ENCODE measurements at places on chromosomes 4 and X.

DNA sequence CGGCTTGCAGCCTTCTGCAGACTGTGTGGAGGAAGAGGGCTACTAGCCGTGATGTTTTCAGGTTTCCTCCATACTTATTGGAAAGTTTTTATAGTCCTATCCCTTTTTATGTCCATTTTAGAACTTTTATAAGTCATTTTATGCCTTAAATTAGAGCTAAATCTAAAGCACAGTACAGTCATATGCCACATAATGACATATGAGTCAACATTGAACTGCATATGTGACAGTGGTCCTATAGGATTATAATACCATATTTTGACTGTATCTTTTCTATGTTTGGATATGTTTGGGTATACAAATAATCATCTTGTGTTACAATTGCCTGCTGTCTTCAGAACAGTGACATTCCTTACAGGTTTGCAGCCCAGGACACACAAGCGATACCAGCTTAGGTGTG, 200.2 kb downstream of the SPRY1 start:
- DNase-seq, result no peak

GRCh38 chrX:10110984-10111363, 45.8 kb upstream of the CLCN4 start:
- DNase-seq, result no peak

DNA sequence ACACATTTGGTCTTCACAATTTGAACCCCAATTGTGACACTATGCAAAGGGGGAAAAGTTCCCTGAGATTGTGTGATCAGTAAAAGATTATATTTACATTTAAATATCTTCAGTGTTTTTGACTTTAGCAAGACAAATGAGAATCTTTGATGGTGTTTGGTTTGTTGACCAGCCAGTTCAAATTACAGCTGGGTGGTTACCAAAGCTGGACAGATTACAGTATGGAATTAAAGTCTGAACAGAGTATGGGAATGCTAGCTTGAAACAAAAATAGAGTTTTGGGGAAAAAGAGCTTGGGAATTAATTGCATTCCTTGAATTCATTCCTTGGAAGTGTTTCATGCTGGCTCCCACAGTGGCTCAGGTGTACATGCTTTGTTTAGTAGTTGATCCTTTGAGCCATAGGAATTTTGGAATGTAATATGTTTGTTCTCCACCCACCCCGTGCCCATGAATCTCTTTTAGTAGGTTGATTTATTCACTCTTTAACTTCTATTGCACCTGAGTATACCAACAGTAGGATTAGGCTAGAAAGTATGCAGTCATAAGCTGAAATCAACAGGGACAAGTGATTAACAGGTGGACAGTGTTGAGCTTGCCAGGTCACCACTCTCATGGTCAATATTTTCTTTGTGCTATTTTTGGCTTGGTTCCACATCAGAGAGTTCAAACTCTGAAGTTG, 81.1 kb upstream of the HELT start:
- DNase-seq, result no peak

GRCh38 chrX:378443-378842, 8.3 kb downstream of the PPP2R3B start:
- DNase-seq, result no peak

DNA sequence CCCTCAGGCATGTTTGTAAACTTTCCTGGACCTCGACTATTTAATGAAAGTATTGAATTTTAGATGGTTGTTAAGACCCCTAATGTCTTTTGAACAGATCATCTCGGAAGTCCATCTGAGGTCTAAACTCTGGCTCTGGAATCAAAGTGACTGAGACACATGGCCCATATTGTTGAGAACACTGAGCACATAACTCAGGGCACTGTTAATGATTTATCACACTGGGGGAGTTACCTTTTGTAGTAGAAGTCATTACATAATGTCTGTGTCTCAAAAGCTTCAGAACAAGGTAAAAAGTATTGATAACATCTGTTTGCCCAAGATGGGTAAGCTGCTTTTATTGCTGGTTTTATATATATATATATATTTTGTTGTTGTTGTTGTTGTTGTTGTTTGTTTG, 103.4 kb upstream of the HS3ST1 start:
- DNase-seq, result no peak

- no peak for DNase-seq
Observed at GRCh38 chr4:15118292-15118691, 116.0 kb downstream of the CPEB2 start.

DNA sequence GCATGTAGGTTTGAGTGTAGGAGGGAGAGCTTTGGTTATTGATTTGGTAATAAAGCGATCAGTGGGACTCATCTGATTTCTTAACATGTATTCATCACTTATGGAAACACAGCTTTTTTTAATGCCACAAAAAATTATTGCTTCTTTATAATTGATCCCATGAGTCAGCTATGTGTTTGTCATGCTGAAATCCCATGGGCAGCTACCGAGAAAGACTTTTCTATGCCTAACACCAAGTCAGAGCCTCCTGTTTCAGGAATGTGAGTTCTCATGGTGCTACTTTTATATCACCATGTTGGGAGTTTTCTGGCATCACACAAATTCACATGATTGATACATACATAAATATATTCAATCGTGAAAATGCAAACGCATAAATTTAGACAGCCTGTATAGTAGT, 165.7 kb downstream of the RAPGEF2 start:
- no peak for DNase-seq

DNA sequence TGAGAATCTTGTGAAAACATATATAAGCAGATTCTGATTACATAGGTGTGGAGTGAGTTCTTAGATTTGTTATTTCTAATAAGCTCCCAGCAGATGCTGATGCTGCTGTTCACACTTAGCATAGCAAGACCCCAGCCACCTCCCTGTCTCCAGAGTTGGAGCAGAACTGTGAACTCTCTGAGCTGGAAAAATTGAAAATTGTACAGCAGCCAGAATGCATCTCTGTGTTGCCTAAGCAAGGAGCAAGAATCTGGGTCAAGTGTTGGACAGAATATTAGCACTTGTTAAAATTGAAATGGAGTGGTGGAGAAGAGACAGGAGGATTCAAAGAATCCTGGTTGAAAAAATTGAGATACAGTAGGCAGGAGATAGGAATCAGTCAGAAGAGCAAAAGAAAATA, 146.6 kb upstream of the FAM47C start:
- DNase-seq, result no peak

DNA sequence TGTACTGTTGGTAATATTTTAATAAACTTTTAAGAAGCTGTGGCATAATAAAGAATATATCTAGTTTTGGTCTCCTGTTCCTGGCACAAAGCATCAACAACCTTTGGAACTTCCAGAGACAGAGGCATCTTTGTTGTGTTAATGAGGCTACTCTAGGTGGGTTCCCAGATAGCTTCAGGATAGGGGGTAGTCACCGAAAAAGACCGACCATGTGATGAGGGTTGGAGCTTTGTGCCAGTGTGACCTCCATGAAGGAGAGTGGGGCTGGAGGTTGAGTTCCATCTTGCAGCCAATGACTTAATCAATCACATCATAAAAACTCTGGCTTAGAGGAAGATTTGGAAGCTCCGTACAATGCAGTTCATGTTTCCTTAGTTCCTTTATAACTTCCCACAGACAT, 9.9 kb downstream of the PPAT start:
- DNase-seq, result no peak

DNA sequence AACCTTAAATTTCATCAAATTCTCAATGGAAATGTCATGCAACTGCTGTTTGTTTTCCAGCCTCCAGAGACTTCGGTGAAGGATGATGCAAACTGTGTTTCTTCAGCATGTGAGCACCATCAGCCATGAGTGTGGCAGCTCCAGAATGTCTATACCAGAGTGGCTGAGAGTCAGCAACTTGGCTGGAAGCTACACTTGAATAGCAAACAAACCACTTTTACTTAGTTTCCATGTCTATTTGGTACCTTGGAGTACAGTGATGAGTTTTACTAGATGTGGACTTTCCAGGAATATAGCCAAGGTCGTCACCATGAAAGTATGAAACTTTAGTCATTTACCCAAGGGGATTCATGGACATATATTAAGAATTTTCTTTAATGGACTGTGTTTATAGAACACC, 4.3 kb upstream of the IL21 start:
- no peak for DNase-seq

GRCh38 chr4:126954537-126955291, 678.0 kb upstream of the INTU start:
- DNase-seq, result no peak

GRCh38 chr4:86595426-86595805, 1.3 kb downstream of the PTPN13 start:
- DNase-seq, result peak; percentile 18

GRCh38 chr4:31291238-31291637, 571.1 kb downstream of the PCDH7 start:
- DNase-seq, result no peak

DNA sequence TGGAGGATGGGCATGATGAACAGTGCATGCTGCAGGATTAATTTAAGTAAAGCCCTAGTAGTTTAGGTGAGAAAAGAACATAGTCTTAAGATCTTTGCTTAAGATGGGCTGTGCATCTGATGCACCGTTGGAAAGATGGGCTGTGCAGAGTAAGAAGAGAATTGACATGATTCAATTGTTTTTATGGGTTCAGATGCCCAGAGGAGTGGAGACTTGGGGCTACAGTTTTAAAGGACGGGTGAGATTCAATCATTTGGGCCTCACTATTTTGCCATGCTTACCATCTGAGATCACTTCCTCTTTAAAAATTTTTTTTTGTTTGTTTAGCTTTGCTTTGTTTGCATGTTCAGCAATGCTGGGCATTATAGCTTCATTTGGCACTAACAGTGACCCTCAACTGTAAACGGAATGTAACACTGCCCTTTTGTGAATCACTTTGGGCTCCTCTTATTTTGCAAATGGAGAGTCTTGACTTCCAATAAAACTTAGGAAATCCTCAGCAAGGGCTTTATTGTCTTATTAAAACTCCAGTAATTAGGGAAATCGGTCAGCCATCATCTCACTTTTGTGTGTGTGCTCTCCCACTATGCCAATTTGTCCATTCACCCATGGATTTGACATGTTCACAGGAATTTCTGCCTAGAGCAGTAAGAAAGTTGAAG, 216.1 kb upstream of the TLL1 start:
- DNase-seq, result no peak

- no peak for DNase-seq
Observed at GRCh38 chr4:102824398-102824797, 3.0 kb downstream of the UBE2D3 start.

- DNase-seq, result no peak
Observed at GRCh38 chr4:86033171-86033570, 326.7 kb downstream of the MAPK10 start.

DNA sequence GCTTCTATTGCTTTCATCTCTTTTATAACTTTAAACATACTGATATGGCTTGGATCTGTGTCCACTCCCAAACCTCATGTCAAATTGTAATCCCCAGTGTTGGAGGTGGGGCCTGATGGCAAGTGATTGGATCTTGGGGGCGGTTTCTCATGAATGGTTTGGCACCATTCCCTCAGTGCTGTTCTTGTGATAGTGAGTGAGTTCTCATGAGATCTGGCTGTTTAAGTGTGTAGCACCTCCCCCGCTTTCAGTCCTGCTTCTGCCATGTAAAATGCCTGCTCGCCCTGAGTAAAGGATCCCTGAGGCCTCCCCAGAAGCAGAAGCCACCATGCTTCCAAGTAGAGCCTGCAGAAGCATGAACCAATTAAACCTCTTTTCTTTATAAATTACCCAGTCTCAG, 17.7 kb downstream of the MND1 start:
- DNase-seq, result no peak

DNA sequence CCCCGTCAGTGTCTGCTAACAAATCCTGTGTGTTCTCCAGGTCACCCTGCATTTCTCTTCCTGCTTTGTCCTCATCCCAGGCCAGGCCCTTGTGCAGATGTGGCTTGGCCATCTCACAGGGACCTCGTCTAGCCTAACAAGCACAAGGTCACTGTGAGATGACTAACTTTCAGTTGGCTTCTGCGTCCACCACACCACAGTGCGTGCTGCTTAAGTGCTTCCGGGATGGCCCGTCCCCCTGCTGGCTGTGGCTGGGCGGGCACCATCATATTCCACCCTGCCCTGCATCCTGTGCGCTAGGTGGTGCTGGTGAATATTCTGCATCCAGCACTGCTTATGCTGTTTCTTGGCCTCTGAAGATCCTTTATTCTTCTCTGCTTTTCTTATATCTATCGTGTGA, 33.8 kb downstream of the RBBP7 start:
- DNase-seq, result no peak

- DNase-seq, result peak; percentile 66
Observed at GRCh38 chr4:39543034-39543433, 15.8 kb upstream of the UGDH start.

GRCh38 chr4:185068837-185069236, 50.5 kb downstream of the HELT start:
- no peak for DNase-seq

DNA sequence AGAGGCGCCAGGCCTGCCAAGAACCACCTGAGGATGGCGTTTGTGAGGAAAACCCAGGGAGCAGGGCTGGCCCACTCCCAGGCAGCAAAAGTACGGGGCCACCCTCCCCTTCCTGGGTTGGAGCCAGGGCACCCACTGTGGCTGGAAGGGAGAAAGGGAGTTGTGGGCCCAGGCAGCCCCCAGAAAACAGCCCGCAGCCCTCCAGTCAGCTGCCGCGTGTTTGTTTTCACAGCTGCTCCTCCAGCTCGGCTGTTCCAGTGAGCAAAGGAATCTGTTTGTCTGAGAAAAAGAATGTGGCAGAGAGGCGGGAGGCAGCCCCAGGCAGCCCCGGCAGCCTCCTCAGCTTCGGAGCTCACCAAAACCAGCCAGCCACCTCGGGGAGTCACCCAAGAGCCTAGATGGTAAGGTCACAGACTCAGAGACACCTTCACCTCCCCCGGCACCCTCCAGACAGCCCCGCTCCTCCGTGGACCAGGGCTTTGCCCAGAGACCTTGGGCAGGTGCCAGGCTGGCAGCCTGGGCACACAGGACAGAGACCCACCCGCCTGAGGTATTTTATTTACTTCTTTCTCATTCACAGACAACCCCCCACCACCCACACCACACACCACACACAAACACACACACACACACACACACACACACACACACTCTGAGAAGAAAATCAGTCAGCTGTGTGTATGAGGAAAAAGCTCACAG, 338.1 kb downstream of the BCOR start:
- DNase-seq, result no peak

- DNase-seq, result no peak
Observed at GRCh38 chr4:145635630-145636029, 16.4 kb downstream of the MMAA start.

GRCh38 chr4:117831060-117831683, 203.1 kb upstream of the NDST3 start:
- DNase-seq, result no peak

DNA sequence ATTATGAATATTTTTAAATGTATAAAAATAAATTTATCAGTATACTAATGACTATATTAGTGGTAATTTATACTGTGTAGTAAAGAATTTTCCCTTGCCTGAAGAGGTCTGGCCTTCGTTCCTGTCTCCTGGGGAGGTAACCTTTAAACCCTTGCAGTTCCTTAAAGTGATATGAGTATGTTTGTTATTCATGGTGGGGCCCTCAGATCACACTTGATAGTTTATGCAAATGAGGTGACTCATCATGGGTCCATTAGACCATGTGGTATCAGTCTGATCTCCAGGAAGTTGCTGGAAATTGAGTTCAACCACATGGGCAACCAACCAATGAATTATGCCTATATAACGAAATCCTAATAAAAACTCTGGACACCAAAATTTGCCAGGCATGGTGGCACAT, 904.1 kb downstream of the RPA4 start:
- DNase-seq, result no peak

Measured in NCI-H526 treated with DMSO at 0.1 percent for 48 hours (cell line).